Fibroblast of villous mesenchyme (primary cell): ENCODE measurements at places on chromosomes 12 and 14. TPM values are rescaled to one million over a fixed set of nuclear protein-coding genes. Genes with fewer than 3 reads are reported as not detected.

The IAPP gene
- not detected in 2 replicates for total RNA-seq

The MYL2 gene
- not detected in 2 replicates for total RNA-seq

The DNAH10 gene
- 0.43 and 0.64 TPM in 2 replicates for total RNA-seq

The PPP2R3C gene
- total RNA-seq: 35.4 and 39.7 TPM in 2 replicates

The MAP1LC3B2 gene
- total RNA-seq: 0.32 and 0.43 TPM in 2 replicates

The MFAP5 gene
- total RNA-seq: 0.86 and 4.8 TPM in 2 replicates

The CMA1 gene
- not detected in 2 replicates for total RNA-seq

The PRH2 gene
- 0.32 and 0.43 TPM in 2 replicates for total RNA-seq

The TAS2R42 gene
- total RNA-seq: not detected in 2 replicates

The ADIPOR2 gene
- total RNA-seq: 34.1 and 48.8 TPM in 2 replicates

The WNT1 gene
- total RNA-seq: not detected in 2 replicates

The MANSC1 gene
- 2.3 and 4.7 TPM in 2 replicates for total RNA-seq

The ANO2 gene
- total RNA-seq: 0.43 TPM in 1 of 2 replicates, not detected in the other

The SLC25A47 gene
- total RNA-seq: not detected in 2 replicates

The AKAP3 gene
- 0.64 and 1.3 TPM in 2 replicates for total RNA-seq
